ENCODE measurements at places on chromosomes 1 and 21. TPM values are rescaled to one million over a fixed set of nuclear protein-coding genes. Genes with fewer than 3 reads are reported as not detected.

HMGN1 gene
- polyA plus RNA-seq = 161 TPM

PLEKHG5 gene
- polyA plus RNA-seq = 28.0 TPM

SLAMF6 gene
- polyA plus RNA-seq = 0.15 TPM

AMY1B gene
- polyA plus RNA-seq = not detected

IL22RA1 gene
- polyA plus RNA-seq = not detected

SLC44A5 gene
- polyA plus RNA-seq = 0.22 TPM

SLC9C2 gene
- not detected for polyA plus RNA-seq

GBP4 gene
- 3.3 TPM for polyA plus RNA-seq

HAPLN2 gene
- 69.6 TPM for polyA plus RNA-seq

CNN3 gene
- 184 TPM for polyA plus RNA-seq

KIFAP3 gene
- 63.7 TPM for polyA plus RNA-seq
